Activated CD8-positive, alpha-beta memory T cell treated with anti-CD3 and anti-CD28 coated beads for 1 hour (primary cell): ENCODE measurements at places on chromosomes 13 and 19.

DNA sequence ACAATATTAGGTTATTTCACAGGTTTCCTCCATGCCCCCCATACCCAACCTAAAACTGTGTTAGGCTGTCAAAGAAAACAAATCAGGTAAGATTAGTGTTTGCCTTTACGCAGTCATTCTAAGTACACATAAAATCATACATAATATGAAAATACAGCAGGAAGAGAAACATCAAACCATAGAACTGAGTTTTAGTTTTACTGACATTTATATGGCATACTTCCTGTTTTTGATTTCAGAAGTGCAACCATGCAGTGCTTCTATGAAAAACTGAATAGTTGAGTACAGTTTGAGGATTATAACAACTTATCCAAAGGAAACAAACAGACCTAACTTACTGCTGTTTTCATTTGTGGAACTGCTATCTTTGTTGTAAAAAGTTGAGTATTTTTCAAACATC lies 91.3 kb downstream of the KCNRG start:
- no peak for DNase-seq

- no peak for DNase-seq
These were observed 26.3 kb downstream of the TMEM255B start for GRCh38 chr13:113785051-113786010.

- no peak for DNase-seq
These were observed 32.7 kb upstream of the OR1M1 start for GRCh38 chr19:9054207-9054606.

DNA sequence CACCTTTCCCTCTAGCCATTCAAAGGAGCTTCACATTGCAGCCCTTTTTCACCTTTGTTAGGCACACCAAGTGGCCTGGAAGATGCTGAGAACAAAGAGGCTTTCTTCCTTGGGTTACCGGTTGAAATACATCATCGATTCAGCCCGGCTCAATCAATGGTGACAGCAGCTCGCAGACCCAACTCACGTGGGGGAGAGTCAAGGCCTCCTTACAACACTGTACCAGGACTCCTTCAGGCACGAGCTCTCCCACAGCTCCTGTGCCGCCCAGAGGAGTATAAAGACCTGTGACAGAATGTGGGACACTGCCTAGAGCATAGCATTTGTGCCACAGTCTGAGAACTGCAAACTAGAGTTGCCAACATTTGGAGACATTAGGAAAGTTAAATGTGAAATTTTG lies 3.9 kb upstream of the LRRC63 start:
- no peak for DNase-seq

GRCh38 chr13:21033856-21034602 lies 27.4 kb downstream of the LATS2 start:
- DNase-seq, result no peak

DNA sequence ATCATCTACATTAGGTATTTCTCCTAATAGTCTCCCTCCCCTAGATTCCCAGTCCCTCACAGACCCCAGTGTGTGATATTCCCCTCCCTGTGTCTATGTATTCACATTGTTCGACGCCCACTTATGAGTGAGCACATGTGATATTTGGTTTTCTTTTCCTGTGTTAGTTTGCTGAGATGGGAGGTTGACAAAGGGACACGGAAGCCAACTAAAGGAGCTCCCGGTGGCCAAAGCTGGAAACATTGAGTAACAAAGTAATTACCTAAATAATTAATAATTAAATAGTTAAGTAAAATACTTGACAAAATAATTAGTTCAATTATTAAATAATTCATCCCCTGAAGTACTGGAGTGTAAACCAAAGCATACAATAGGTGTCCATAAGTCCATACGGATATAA lies 1.7 kb upstream of the PRR20A start:
- no peak for DNase-seq

DNA sequence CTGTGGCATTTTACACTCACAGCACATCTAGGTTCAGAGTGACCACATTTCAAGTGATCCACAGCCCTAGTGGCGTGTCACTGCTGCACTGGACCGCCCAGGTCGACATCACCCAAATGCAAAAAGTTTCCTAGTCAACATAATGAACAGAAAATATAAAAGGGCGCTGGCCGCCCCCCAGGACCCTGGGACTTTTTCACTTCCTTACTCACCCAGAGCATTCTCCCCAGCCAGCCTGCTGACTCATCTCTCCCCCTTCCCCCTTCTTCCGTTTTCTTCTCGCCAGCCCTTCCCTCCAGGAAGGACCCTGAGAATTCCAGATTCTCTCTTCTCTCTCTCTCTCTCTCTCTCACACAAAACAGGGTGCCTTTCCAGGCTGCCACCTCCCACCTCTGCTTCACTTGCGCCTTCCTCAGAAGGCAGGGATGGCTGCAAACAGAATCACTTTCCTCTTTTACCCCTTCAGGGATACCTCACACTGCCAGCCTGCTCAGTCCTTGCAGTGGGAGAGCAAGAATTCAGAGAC lies 21.0 kb upstream of the GRWD1 start:
- no peak for DNase-seq

DNA sequence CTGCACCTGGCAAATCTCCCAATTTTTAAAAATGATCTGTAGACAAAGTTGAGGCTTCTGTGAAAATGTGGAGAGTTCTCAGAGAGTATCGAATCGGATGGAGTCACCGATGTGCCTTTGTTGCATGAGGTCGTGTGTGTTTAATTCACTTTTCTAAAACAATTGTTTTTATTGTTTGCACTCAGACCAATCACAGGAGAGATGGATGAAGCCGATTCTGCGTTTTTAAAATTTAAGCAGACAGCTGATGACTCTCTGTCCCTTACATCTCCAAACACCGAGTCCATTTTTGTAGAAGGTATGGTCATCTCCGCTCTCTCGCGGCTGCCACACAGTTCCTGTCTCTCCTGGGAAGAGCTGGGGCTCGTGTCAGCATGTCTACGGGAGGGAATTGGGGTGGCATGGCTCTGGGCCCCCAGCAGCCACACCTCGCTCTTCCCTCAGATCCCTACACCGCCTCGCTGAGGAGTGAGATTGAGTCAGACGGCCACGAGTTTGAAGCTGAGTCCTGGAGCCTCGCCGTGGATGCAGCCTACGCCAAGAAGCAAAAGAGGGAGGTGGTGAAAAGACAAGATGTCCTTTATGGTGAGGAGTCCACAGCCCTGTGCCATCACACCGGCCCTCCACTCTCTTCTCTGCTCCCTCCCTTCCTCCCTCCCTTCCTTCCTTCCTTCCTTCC lies 47.2 kb downstream of the PEX11G start:
- DNase-seq, result no peak

DNA sequence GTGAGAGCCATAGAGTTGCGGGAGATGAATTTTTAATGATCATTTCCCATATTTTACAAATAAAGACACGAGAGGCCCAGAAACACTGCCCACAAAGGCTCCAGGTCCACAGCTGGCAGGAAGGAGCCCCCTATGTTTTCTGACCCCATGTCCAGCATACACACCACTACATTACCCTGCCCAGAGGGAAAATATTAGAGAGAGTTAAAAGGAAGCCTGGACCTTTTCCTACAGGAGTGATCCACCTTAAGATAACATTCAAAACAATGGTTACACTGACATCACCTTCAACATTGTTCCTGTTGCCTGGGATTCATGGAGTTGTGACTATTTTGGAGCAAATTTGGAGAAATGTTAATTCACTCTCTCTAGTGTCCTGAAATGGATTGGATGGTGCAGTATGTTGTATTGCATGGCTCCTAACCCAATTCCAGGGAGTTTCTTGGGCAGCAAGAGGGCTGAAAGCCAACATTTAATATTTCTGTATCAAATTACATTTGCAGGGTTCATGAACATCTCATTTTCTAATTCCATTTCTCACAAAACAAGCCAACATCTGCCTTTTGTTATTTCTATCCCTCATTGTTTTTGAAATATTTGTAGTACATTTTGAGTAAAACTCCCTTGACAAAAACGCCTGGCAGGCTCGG lies 172.5 kb downstream of the DLEU7 start:
- no peak for DNase-seq

- DNase-seq, result no peak
These were observed 3.1 kb upstream of the FFAR1 start for GRCh38 chr19:35344511-35345031.

DNA sequence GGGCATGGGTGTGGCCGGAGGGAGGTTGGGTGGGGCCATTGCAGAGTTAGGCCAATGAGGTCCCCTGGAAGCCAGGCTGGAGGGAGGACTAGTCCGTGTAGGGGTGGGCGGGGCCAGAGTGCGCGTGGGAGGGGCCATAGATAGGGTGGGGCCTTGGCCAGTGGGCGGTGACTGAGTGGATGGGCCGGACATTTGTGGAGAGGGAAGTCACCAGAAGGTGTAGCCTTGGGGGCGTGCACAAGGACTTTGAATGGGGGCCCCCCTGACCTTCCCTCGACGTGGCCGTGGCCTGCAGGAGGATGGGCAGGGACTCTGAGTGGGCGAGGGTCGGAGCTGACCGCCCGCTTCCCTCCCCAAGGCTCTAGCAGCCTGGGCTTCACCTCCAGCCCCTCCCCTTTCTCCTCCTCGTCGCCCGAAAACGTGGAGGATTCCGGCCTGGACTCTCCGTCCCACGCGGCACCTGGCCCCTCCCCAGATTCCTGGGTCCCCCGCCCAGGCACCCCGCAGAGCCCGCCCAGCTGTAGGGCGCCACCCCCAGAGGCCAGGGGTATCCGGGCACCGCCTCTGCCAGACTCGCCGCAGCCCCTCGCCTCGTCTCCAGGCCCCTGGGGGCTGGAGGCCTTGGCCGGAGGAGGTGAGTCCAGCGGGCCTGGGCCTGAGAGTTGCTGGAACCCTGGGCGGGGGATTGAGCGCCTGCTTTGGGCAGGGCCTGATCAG lies 16.5 kb upstream of the B3GNT3 start:
- DNase-seq, result peak; percentile 19

GRCh38 chr13:36673352-36673751 lies 468 bp upstream of the SERTM1 start:
- DNase-seq, result no peak

DNA sequence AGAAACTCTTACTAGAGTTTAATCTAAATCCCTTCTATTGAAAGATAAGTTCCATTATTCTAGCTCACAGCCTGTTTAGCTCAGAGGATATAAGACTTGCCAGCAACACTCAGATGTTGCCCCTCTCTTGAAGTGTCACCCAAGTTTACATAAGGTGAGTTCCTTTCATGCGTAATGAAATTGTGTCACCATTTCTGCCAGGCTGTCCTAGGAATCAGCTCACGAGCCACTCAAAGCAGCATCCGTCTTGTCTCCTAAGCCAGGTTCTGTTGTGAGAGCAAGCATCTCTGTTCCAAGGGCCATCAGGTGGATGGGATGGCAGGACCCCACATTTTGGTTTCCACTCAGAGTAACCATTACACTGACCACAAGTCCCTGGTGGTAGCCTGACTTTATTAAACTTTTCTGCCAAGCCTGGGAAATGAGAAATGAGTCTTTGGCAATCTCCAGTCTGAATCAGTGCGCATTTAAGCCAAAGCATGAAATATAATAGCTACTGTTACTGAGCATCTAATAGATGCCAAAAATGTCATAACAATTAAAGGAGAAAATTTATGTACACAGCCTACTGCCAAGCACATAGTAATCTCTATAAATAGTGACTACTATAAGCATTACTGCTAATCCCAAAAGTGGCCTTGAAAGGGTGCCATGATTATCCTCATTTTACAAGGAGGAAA lies 179.6 kb upstream of the MIR17HG start:
- no peak for DNase-seq

DNA sequence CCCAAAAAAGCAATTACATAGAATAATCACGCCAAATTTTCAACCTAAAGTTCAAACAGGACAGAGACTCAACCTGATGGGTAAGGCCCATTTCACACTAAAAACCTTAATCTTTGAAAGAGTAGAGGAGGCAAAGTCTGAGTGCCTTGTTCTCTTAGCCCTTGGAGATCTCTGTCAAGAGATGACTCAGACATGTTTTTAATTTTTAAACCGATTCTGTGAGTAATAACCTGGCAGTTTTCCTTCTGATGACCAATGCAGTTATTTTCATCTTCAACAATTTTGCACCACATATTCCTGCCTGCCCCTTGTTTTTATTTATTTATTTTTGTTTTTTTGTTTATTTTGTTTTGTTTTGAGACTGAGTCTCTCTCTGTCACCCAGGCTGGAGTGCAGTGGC lies 11.5 kb upstream of the TNFSF9 start:
- no peak for DNase-seq

DNA sequence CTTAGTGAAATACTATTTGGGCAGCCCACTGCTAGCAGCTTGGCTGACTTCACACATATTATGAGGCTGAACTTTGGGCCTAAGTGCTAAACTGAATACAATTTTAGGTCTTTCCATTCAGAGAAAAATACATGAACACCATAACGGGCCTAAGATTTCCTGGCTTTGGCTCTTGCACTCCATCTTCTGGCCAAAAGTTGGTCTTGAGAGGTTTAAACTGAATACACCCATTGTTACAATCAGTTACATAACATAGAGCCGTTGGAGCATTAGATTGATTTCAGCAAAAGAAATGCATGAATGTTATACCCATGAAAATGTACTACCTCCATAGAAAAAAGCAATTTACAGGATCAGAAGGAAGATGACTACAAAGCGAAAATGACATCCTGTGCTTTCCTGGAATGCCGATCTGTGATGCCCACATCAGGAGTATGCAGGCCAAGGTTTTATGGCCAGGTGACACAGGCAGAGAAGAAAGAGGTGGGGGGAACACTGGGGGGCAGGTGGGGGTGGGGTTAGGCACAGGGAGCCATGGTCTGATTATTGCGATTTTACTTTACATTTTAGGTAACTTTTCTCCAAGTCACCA lies 11.1 kb upstream of the SHISA2 start:
- no peak for DNase-seq

GRCh38 chr19:9917321-9917720 lies 19.0 kb downstream of the OLFM2 start:
- no peak for DNase-seq

GRCh38 chr13:83731113-83731512 lies 151.2 kb downstream of the SLITRK1 start:
- no peak for DNase-seq

DNA sequence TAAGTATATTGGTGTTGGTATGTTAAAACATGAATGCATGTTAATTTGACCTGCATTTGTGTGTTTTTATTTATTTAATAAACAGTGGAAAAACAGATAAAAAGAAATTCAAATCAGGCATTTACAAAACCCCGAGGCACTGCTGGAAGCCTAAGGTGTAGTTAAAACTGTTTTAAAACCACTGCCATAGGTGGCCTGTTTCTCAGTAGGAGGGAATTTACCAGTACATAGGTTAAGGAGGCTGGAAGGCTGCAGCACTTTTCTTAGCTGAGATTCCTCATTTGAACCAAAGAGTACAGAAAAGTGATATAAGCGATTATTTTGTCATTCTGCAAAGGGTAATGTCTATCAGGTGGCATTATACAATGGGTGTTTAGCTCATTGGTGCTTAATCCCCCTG lies 99.6 kb downstream of the PAN3 start:
- DNase-seq, result no peak
